ENCODE measurements at places on chromosomes 4 and X. TPM values are rescaled to one million over a fixed set of nuclear protein-coding genes. Genes with fewer than 3 reads are reported as not detected.

- no peak for DNase-seq
Observed at GRCh38 chrX:141301017-141301416, 58.7 kb upstream of the SPANXC start.

- DNase-seq, result no peak
Observed at GRCh38 chrX:16496175-16496574, 153.8 kb upstream of the S100G start.

DNA sequence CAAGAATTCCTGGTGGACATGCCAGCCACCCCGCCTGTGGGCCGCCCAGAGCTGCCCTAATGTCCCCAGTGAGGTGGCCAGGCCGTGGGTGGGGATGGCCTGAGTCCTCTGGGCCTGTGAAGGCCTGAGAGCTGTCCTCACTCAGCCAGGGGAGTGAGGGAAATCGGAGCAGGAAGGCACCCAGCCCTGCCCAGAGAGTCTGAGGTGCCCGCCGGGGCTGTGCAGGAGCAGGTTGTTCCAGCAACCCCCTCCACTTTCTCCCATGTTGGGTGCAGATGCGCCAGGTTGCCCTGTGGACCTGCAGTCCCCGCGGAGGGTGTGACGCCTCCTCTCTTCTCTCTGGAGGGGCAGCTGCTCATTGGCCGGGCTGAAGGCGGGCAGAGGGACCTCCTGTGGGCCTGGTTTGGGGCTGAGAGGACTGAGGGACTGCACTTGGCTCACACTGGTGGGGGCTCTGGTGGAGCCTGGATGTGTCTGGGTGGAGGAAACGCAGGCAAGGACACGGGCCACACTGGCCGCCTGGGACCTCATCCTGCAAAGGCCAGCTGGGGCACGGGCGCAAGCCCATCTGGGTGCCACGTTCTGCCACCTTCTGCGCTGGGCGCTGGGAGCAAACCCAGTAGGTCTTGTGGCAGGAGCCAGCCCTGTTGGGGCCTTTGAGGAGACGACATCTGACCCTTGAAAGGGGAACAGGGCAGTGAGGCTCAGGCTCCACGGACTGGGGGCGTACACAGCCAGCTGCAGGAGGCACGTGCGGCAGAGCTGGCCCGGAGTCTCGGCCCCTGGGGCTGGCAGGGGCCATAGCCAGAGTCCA, 14.0 kb downstream of the DOK7 start:
- no peak for DNase-seq

The ATP1B4 gene
- total RNA-seq, result not detected

The SEPTIN11 gene
- 32.2 TPM for total RNA-seq

The TRIM75 gene
- not detected for total RNA-seq

Data from NCI-H460 (cell line).